AG08395 (cell line): ENCODE measurements at places on chromosomes 11 and 22.

DNA sequence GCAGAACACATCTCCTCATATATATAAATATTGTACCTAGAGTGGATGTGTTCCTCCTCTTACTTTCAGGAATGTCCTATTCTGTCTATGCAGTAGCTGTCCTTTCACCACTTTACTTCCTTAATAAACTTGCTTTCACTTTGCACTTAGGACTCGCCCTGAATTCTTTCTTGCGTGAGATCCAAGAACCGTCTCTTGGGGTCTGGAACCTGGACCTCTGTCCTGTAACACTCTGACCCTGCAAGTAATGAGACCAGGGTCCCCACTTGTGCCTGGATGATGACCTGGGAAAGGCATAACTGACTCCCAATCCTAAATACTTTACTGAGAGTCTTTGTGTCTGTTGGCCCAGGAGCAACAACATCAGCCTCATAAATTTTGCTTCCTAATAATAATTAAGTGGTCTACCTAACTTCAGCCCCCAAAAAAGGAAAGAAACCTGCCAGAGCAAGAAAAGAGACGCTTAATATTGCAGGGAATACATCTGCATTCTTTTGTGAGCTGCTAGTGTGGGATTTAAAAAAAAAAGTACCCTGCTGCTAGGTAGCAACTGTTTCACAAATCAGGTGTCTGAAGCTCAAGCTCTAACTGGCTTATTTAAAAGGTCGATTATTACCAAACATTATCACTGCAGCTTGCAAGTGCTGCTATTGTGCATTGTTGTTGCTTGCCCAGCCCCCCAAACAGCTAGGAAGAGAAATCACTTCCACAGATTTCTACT lies 69.3 kb downstream of the FAM168A start:
- DNase-seq, result no peak

GRCh38 chr11:66448523-66448922 lies 9.9 kb upstream of the MRPL11 start:
- DNase-seq, result no peak

DNA sequence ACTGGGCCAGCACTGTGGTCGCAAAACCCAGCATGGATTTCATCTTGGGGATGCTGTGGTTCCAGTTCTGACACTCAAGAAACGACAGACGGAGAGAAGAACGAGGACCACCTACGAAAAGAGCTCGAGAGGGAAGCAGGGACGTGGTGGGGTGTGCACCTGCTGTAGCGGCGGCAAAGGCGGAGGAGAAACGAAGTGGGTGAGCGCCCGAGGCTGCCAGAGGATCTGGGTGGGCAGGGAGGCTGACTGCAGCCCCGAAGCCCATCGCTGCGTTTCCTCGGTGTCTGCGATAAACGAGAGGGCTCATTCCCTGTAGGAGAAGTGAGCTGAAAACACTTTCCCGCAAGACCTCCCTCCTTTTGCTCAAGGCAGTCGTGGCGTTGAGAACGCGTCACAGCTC lies 246.1 kb downstream of the OR4C45 start:
- no peak for DNase-seq

DNA sequence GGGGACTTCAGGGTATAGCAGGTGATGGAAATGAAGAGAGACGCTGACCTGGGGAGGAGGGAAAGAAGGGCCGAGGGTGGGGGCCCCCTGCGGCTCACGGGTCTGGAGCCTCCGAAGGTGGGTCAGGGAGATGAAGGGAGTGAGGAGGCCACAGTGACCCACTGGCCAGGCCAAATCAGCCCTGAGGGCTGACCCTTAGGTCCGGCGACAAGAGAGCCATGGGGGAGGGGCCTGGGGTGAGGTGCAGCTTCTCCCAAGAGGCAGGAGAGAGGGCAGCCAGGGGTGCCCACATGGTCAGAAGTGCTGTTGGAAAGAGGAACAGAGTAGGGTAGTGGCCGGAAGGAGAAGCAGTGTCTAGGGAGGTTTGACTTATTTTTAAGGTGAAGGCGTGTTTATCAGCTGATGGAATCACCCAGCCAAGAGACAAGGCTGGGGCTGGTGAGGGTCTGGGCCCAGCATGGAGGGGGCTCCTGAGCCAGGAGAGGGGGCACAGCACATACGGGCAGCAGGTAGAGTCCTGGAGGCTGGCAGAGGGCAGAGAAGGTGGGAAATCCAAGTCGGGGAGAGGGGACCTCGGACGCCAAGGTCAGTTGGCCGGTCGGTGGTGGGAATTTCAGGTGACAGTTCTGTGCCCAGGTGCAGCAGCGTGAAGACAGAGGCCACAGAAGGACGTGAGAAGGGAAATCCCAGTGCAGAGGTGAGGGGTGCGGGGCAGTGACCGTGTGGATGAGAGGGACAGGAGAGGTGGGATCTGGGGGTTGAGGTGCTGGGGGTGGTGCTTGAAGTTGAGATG lies 49.0 kb downstream of the LINC01488 start:
- no peak for DNase-seq

DNA sequence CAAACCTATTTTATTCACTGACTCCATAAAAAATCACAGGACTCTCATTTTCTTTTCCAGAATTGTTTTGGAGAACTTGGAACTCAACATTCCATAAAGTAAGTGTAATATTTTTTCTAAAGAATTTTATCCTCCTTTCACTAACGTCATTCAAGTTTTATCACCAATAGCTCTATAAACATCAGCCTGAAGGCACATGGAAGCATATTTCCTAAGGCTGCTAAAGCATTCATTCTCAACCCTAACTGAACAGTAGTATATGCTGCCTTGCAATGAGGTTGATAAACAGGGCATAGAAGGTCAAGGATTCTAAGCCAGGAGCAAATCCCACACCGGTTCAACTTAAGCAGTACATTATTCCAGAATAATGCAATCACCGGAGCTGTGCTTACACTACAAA lies 273.9 kb downstream of the RAB38 start:
- no peak for DNase-seq

DNA sequence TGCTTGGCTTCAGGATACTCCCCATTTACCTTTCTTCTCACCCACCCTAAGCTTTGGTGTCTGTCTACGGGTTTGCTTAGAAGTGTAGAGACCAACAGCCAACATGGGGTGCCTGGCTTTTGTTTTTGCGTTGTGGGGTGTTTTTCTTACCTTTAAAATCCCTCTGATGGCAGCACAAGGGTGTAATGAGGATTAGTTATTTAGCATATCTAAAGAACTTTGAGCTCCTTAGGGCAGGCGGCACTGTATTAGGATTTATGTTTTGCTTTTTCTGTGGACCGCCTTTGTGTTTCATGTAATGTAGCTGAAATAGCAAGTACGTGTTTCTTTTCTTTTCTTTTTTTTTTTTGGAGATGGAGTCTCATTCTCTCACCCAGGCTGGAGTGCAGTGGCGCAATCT lies 8.9 kb downstream of the AP2A2 start:
- DNase-seq, result no peak

- no peak for DNase-seq
These were observed 133.6 kb downstream of the CASP12 start for GRCh38 chr11:104764710-104765045.

- DNase-seq, result no peak
These were observed 29.2 kb downstream of the ADAMTS15 start for GRCh38 chr11:130477586-130478203.

- DNase-seq, result peak; percentile 75
These were observed 8.4 kb downstream of the LRRC10B start for GRCh38 chr11:61516675-61517572.

GRCh38 chr22:46581538-46582244 lies 38.5 kb upstream of the GRAMD4 start:
- no peak for DNase-seq

- DNase-seq, result peak; percentile 28
These were observed 3.6 kb downstream of the MMP1 start for GRCh38 chr11:102794382-102794781.

DNA sequence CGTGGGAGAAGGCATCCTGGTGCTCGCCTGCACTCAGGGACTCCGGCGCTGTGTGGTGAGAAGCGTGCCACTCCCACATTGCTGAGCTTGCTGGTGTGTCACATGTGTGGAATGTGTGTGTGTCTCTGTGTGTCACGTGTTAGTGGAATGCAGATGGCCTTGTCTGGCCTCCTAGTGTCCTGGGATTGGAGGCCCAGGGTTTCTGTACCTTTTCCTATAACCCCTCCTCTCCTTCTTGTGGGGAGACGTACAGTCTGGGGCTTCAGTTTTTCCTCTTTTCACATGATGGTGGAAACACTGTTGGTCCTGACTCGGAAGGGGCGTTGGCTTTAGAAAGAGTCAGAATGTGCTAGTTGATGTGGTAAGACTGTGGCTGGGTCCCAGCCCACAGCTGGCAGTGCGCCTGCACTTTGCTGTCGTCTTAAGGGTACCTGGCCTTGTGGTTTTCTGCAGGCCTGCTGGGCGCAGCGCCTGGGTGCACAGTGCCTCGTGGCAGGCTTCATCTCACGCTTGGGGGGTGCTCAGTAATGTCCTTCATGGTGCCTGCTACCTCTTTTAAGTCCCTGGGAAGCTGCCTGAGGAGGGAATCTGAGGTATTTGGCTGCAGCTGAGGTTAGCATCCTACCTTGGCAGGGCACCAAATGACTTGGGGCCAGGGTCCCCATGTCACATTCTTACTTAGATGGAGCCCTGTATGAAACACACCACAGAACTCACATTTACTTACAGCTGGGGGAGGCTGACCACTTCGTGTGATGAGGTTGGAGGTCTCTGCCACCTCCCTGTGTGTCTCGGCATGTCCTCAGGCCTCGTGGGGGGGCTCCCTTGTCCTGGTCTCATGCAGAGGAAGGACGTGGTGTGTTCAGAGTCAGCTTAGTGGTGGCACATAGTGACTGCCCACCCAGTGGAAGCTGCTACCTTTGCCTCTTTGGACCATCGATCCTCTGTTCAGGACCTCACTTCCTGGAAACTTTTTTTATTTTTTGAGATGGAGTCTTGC lies 61.9 kb downstream of the MED15 start:
- DNase-seq, result peak; percentile 97

- no peak for DNase-seq
These were observed 5.6 kb downstream of the NRGN start for GRCh38 chr11:124745270-124745834.

DNA sequence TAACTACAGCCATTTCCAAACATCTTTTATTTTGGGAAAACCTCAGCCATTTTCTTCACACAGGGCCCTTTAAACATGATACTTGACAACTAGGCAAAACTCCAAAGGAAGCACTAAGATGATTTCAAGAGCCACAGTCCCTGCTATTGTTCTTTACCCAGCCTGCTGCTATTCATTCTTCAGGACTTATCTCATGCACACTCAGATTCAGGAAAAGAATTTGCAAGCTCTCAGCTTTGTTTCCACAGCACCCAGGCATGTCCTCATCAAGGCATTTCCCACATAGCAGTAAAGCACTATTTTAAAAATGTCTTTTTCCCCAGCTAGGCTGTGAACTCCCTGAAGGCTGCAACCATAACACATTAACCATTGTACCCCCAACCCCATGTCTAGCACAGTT lies 609.3 kb upstream of the CCDC90B start:
- no peak for DNase-seq

DNA sequence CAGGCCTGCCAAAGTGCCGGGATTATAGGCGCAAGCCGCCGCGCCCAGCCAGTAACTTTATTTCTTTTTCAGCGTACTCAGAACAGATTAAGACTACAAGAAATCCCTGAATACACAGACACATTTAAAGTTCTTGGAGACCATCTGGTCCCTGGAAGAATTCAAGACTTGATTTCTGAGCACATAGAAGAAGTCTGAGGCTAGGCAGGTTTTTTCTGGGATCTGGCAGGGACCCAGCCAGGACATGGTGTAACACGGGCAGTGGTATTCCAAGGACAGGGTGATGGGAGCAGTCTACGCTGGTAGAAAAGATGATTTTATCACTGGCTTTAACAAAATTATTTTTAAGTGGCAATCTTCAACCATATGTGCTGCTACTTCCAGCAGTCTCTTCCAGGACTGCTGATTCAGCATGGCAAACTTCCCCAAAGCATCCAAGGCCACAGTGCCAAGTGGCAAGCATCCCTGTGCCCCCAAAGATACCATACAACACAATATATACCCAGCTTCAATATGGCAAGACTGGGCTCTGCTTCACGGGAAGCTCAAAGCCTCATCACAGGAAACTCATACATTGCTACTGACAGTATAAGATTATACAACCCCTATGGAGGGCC lies 105.2 kb upstream of the OR5AK2 start:
- no peak for DNase-seq

- DNase-seq, result no peak
These were observed 12.1 kb downstream of the ELFN2 start for GRCh38 chr22:37415210-37415609.

DNA sequence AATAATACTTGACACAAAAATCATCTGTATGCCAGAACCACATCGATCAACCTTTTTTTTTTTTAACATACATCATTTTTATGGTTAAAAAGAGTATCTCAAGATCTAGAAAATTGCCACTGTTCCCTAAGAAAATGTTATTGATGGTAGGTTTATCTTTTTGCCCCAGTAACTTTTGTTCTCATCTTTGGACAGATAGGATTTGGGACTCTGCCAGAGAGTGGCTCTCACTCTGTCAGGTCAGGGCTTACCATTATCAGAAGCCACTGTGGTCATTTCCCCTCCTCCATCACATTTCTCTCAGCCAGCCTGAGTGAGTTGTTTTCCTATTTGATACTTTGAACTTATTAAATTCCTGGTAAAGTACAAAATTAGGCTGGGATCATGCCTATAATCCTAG lies 47.9 kb upstream of the YWHAH start:
- DNase-seq, result no peak

DNA sequence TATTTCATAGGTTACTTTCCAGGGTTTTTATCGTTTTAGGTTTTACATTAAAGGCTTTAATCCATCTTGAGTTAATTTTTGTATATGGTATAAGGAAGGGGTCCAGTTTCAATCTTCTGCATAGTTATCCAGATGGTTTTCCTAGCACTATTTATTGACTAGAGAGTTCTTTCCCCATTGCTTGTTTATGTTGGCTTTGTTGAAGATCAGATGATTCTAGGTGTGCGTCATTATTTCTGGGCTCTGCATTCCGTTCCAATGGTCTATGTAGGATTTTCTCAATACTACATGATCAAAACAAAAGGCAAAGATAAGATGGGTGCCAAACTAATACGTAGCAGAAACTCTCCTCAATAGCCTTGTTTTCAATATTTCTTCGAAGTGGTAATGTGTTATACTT lies 14.3 kb upstream of the RIC3 start:
- no peak for DNase-seq

DNA sequence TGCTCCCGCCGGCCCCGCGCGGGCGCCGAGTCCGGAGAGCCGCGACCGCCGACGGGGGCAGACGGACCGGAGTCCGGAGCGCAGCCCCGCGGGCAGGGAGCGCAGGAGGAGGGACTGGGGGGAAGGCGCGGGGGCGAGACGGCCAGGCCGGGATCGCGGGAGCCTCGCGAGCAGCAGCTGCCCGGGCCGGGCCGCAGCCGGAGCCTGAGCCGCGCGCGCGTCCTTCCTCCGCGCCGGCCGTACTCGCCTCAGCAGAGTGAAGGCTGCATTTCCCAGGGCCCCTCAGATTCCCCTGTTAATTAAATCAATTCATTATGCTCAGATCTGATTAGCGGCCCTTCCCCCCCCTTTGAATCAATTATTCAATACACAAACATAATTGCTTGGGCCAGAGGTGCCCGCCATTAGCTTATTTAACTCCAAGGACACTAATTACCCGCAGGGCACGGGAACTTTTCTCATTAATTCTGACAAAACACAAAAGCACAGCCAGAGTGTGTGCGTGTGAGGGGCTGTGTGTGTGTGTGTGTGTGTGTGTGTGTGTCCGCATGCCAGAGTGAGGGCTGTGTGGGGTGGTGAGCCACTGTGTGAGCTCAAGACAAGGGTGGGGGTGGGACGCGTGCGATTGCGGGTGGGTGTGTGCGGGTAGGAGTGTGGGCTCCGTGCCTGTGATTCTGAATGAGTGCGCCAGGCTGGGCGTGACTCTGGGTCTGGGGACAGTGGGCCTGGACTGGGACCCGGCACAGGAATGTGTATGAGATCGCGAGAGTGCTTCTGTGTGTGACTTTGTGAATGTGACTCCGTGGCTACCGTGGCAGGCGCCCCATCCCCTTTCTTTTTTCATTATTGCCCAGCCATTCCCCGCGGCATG lies 5.1 kb upstream of the LMO1 start:
- no peak for DNase-seq
